Lung microvascular endothelial cell (primary cell): ENCODE measurements at places on chromosomes 1 and 21.
A peak's percentile ranks its signal among the peaks of the same experiment; 100 is the strongest.

GRCh38 chr1:159214149-159214760, 9.6 kb downstream of the ACKR1 start:
- DNase-seq, result peak; percentile 45

DNA sequence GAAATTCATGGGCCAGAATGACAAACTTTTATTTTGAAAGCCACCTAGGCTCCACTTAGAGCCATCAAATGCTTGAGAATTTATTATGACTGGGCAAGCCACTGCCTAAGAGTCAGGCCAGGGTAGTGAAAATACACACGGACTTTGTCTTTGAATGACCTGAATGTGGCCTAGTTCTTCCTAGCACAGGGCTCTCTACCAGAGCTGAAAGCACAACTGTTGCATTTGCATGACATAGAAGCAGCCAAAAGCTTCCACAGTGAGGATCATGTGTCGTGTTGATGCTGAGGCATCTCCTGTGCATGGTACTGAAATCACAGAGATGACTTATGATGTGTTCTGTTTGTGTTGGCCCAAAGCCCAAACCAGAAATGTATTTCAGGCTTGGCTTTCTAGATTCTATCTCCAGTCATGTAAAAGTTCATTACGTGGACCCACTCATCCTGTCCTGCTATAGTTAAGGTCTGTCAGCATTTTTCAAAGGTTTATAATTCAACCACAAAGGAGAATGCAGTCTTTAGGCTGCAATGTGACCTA, 164.0 kb upstream of the UBE2U start:
- peak; percentile 85 for DNase-seq

GRCh38 chr1:177311111-177311510, 140.4 kb downstream of the BRINP2 start:
- no peak for DNase-seq

DNA sequence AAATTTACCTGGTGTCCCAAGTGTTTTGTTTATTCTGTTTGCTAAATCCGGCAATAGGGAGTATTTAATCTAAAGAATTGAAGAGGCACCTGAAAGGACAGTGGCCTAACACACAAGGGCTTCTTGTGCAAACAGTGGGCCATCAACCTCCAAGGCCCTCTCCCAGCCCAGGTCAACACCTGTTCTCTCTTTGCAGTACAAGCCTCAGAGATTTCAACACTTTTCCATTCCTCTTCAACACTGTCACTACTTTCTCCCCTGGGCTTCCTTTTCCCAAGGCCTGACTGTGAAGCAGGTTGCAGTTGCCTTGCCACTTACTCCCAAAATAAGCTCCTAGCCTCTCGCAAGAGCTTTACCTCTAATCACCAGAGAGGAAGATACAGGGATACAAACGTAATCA, 3.2 kb upstream of the SNAPIN start:
- no peak for DNase-seq

GRCh38 chr1:20978413-20978812, 191.3 kb upstream of the HP1BP3 start:
- peak; percentile 51 for DNase-seq

DNA sequence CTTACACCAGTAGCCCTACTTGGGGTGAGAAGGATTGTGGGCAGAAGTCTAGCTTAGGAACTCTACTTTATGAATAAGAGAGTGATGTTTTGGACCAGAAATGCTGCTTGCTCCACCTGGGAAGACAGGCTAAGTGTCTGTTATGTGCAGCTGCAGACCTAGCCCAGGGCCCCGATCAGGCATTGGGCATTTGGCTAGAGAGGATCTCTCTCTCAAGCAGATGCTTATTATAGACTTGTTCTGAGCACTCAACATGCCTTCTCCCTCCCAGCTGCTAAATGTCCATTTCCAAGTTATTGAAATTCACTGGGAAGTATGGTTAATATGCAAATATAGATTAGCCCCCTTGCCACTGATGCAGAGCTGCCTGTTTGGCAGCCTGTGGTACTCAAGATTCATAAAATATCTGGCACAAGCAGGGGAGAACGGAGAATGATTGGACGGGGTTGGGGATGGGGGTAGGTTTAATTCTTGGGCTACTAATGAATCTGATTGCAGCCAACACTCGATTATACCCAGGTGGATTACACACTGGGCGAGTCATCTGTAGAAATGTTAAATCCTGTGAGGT, 115.9 kb downstream of the KCND3 start:
- DNase-seq, result no peak

DNA sequence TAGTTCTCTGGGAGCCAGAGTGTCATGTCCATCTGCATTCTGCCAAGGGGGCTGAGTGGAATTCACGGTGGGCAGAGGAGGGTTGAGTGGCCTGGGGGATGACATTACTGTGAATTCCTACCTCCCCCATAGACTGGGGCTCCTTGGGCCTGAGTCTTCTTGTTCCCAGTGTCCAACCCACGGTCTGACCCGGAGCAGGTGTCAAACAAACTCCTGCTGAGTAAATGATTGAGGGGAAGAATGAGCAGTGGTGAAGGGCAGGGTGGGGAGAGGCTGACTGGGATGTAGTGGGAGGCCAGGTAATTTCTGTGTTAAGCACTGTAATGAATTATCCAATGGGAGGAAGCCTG, 597.6 kb downstream of the MATN1 start:
- DNase-seq, result no peak

GRCh38 chr21:36859744-36860501, 106.5 kb downstream of the HLCS start:
- DNase-seq, result peak; percentile 78

- DNase-seq, result no peak
These were observed 126.3 kb downstream of the PTPN14 start for GRCh38 chr1:214425101-214425500.

- peak; percentile 13 for DNase-seq
These were observed 112.3 kb downstream of the TSEN15 start for GRCh38 chr1:184163674-184164465.

GRCh38 chr1:85022700-85023099, 25.6 kb downstream of the MCOLN3 start:
- DNase-seq, result no peak

DNA sequence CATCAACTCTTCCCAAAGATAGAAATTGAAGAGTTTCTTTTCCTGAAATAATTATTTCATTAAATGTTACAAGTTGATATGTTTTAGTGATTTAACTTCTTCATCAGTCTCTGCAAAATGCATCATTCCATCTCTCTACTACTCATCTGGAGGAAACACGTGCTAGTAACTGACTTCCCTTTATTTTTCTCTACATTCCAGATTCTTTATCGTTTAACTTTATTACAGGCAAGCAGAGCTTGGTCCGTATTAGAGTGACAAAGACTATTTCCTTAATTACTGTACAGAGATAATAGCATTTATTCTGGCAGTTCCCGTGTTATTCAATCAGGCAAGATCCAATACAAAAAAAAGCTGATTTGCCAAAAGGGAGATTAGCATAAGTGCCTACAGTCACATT, 88.6 kb downstream of the TM2D1 start:
- DNase-seq, result peak; percentile 77

GRCh38 chr1:179082999-179083335, 1.1 kb downstream of the TOR3A start:
- DNase-seq, result no peak

DNA sequence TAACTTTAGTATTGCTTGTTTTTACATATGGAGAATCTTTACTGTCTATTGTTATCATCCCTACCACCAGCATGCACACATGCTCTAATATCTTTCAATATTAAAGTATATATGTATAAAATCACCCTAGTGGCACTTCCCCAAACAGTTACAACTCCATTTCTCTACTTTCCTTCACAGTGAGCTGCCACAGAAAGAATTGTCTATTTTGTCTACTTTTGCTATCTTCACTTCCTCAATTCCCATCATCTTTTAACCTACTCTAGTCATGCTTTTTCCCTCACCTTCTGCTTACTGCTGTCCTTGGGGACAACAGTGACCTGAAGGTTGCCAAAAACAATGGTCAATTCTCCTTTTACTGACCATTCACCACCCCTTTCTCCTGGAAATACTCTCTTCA, 59.2 kb downstream of the VCAM1 start:
- DNase-seq, result no peak

- DNase-seq, result no peak
These were observed 37.1 kb upstream of the CLSTN1 start for GRCh38 chr1:9860887-9861286.

DNA sequence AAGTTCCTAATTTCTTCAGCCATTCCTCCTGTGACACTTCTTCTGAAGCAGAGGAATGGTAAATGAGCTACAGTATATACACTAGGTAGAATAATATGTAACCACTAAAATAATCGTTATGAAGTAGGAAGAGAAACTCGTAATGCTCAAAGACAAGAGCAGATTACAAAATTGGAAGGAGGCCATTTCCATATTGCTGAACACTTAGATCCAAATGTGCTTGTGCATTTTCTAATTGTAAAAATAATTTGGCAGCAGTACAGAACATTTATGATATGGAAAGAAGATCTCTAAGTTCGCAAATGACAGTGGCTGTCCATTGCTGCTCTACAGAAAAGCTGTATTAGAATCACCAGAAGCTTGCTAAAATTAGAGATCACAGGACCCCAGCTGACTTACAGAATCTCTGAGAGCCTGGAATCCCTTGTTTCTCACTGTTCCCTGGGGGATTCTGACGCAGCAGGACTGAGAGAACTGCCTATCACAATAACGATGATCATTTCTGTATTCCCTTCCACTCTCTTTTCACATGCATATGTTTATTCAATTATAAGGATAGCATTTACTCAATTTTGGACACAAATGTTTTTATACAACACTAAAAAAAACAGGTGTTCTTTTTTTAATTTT, 242.1 kb downstream of the OMA1 start:
- no peak for DNase-seq

GRCh38 chr1:98888869-98889268, 115.8 kb downstream of the PLPPR5 start:
- DNase-seq, result no peak

DNA sequence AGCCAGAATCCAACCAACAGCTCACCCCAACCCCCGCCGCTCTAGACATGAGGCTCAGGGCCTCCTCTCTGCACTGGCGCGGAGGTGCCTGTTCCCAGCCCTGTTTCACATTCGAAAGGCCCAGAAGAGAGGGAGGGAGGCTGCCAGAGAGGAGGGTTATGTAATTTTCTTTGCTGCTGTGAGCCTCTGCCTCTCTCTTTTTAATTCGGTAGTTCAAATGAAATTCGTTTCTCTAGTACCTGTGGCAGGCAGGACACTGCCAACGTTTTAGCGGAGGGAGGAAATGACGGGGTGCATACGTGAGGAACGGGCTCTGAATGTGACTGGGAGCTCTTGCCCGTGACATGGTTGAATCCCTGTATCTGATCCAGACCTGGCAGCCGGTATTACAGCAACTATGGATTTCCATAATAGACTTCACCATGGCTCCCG, 9.4 kb downstream of the PRDM16 start:
- DNase-seq, result no peak

- peak; percentile 74 for DNase-seq
These were observed 73.4 kb downstream of the PIK3CD start for GRCh38 chr1:9724706-9725476.

- no peak for DNase-seq
These were observed 293.1 kb downstream of the USP25 start for GRCh38 chr21:16022921-16023320.

- DNase-seq, result no peak
These were observed 48.5 kb upstream of the PPP2R5A start for GRCh38 chr1:212236664-212237220.

DNA sequence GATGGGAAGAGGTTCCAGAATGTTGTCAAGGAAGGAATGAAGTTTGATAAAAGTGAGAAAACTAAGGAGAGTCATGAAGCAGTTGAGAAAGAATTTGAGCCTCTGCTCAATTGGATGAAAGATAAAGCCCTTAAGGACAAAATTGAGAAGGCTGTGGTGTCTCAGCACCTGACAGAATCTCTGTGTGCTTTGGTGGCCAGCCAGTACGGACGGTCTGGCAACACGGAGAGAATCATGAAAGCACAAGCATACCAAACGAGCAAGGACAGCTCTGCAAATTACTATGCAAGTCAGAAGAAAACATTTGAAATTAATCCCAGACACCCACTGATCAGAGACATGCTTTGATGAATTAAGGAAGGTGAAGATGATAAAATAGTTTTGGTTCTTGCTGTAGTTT, 142.8 kb downstream of the CDC7 start:
- DNase-seq, result no peak

GRCh38 chr1:223788746-223789415, 56.9 kb downstream of the TP53BP2 start:
- DNase-seq, result no peak

GRCh38 chr1:7290971-7291970, 479.8 kb upstream of the VAMP3 start:
- no peak for DNase-seq

DNA sequence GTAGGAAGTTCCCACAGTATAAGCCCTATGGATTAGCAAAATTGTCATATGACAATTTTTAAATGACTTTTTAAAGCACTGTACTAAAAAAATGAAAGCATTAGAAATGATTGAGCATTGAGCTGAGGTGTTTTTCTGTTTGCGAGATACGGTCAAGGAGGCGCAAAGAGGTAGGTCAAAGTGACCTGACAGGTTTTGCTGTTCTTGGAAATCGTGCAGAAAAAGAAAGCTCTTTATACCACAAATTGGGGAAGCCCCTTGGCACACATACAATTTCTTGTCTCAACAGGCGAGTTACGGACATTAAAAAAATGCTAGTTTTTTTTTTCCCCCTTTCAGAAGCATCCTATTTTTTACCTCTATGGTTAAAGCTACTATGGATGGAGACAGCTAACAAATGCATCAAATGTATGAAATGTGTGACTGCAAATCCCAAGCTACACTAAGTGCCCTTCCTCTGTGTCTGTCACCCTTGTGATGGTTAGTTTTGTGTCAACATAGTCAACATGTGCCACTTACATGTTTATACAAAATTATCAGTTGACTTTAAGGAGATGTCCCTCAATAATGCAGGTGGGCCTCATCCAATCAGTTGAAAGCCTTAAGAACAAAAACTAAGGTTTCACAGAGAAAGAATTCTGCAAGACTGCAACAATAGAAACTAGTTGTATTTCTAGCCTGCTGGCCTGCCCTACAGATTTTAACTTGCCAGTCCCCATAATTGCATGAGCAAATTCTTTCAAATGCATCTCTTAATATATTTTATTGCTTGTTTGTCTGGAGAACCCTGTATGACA, 29.3 kb downstream of the CRYZ start:
- no peak for DNase-seq

DNA sequence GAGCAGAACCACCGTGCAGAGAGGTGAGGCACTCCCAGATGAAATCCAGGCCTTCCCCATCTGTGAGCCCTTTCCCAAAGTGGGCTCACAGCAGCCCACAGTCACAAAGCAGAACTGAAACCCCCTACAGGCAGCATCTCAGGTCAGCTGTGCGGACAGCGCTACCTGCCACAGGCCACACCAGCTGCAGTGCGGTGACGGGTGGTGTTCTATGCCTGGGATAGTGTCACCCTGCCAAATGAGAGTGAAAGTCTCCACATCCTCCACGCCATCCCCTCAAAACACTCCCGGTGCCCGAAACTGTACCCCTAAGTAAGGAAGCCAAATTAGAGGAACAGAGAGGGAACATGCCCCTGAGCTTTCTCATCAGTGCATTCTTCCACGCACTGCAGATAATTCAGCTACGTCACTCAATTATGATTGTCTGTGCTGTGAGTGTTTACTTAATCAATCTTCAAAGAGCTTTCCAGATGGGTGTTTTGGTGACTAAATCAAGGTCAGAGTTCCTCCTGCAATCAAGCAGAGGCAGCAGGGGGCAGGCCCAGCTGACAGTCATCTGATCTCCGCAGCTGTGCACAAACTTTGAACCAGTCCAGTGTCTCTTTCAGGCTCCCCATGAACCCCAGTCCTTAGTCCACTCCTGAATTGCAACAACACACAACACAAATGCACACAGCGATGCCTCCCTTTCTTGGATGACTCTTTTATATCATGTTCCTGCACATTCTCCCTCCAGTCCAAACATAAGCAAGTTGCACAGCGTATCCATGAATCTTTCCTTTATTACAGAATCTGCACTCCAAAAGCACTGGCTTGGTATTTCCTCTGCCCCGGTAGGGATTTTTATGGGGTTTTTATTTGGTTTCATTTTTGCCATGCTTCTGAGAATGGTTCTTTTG, 150.0 kb downstream of the TOMM20 start:
- DNase-seq, result peak; percentile 80
